ENCODE measurements at places on chromosomes 13 and 19.

DNA sequence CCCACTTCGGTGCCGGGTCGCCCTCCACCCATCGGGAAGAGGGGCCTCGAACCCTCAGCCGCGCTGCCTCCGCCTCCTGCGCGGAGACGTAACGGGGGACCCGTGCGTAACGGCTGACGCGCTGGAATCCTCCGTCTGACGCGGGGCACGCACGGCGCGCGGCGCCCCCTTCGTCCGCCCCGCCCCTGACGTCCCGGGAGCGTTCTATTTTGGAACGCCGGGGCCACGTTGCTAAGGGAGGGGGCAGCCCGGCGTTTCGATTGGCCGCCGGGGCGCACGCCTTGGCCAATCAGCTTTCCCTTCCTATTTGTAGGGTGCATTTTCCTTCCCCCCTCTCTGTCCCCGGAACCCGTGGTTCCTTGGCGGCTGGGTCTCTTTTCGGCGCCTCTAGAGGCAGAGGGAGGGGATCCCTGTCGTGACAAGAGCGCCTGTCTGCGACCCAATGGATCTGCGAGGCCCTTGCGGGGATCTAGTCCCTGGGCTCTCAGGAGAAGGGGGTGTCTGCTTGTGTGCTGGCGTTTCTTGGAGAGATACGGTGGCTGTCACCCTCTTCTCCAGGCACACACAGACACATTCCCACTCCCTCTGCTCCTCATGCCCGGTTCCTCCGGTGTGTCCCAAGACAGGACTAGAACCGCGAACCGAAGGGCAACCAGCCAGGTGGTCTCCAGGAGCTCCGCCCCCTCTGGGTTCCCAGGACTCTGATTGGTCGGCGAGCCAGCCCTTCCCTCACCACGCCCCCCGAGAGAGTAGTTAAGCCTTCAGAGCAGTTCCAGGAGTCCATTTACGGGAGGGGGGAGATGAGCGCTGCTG lies 1.5 kb downstream of the FOSB start:
- peak; percentile 65 for DNase-seq

DNA sequence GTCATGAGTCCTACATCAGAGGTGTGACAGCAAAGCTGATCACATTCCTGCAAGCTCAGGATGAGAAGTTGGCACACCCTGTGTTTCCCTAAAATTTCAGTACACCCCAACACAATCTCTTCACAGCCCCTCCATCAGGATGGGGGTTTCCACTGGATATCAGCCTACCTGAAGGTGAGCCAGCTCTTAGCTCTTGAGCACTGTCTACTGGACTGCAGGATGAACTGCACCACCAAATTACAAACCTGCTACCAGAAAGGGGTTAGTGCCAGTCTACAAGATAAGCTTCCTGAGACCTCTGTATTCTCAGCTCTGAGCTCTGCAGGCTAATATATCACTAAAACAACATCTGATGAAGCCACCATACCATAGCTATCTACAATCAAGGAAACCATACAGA lies 1616.2 kb upstream of the SPRY2 start:
- DNase-seq: no peak

- DNase-seq: no peak
Measured at GRCh38 chr13:71880753-71881541, 13.9 kb upstream of the DACH1 start.

- DNase-seq: no peak
Measured at GRCh38 chr19:19348266-19348665, 27.6 kb downstream of the MAU2 start.

DNA sequence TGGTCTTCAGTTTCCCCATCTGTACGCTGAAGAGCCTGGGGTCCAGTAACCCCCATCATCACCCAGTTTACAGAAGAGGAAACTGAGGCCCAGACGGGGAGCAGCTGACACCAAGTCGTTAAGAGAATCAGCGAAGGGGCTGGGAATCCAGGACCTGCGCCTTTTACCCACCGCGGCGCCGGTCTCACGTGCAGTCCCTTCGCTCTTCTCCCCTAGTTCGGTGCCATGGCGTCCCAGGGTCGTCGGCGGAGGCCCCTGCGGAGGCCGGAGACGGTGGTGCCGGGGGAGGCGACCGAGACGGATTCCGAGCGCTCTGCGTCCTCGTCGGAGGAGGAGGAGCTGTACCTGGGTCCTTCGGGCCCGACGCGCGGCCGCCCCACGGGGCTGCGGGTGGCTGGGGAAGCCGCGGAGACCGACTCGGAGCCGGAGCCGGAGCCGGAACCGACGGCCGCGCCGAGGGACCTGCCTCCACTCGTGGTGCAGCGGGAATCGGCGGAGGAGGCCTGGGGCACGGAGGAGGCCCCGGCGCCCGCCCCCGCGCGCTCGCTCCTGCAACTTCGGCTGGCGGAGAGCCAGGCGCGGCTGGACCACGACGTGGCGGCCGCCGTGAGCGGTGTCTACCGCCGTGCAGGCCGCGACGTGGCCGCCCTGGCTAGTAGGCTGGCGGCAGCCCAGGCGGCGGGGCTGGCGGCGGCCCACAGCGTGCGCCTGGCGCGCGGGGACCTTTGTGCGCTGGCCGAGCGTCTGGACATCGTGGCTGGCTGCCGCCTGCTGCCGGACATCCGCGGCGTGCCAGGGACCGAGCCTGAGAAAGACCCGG lies 698 bp downstream of the BLOC1S3 start:
- no peak for DNase-seq

DNA sequence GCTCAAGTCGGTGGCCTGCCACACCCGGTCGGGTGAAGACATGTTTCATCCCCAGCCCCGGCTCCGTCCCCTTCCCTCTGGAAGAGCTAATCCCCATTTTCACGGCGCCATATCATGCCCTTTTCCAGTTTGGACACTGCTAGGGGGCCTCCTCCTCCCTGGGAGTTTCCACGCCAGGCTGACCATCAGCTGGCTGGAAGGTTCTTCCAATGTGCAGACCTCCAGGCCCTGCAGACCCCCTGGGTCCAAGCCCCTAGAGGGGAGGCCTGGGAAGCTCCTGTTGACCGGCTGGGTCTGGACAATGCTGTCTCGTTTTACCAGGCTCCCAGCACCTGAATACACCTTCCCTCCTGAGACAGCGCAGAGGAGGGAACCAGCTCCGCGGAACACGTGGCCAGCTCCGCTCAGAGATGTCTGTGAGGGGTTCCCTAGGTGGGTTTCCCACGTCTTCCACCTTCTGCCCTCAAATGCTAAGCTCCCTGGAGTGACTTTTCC lies 44.7 kb upstream of the RANBP3 start:
- DNase-seq: no peak

DNA sequence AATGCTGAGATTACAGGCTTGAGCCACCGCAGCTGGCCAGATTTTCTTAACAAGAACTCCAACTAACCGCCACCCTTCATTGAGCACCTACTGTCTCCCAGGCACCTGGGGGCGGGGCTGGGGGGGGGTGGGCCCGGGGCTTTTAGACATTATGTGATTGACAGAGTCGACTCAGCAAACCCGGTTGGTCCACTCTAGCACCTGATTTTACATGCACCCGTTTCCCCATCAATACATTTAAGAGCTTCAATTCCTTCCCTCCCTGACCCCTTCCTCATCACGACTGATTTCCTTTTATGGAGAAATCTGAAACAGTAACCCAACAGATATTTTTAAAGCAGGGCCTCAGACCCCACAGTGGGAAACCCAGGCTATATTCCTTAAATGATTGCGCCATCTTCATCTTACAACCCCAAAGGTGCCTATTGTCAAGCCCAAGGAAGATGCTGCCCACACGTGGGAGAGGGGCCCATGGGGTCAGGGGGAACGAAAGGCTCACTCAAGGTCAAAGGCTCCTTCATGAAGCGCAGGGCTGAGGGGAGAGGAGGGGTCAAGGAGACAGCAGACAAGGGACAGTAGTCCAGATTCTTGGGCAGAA lies 1.8 kb downstream of the INSR start:
- no peak for DNase-seq

DNA sequence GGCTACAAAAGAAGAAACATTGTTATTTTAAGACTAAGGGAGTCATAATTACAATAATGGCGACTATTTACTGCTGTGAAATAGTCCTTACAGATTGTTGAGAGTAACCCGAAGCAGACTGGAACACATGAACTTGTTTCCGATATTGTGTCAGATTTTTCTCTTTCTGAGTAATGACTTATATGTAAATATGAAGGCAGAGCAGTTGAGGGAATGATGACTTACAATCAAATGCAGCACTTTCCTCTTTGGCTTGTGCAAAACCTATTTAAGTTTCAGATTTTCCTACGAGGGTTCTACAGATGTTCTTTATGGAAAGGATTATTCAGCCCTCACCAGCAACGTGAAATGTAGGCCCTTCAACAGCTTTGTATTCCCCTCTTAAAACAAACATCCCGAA lies 198.6 kb downstream of the RGCC start:
- DNase-seq: no peak

GRCh38 chr13:36046672-36047071 lies 84.5 kb downstream of the DCLK1 start:
- no peak for DNase-seq
